ENCODE measurements at places on chromosomes 2 and 18. TPM values are rescaled to one million over a fixed set of nuclear protein-coding genes. Genes with fewer than 3 reads are reported as not detected.

Gene CGREF1
- total RNA-seq, result 13.5 TPM

Gene EVX2
- not detected for total RNA-seq

Gene NGEF
- total RNA-seq, result not detected

Gene PCARE
- not detected for total RNA-seq

Gene GRB14
- total RNA-seq, result 2.4 TPM

Gene FZD7
- total RNA-seq, result 63.1 TPM

Gene NTSR2
- total RNA-seq, result not detected

Gene ACMSD
- total RNA-seq, result not detected

Gene LYPD6
- total RNA-seq, result 0.82 TPM

Gene TRPM8
- total RNA-seq, result 0.15 TPM

Gene PAX8
- not detected for total RNA-seq

Gene NHEJ1
- total RNA-seq, result 12.7 TPM

Gene SNED1
- 2.9 TPM for total RNA-seq

Gene TMEM214
- total RNA-seq, result 107 TPM

Gene ESPNL
- 0.07 TPM for total RNA-seq

Gene MTCL1
- 43.9 TPM for total RNA-seq

Gene WIPF1
- total RNA-seq, result 61.8 TPM

Gene SLC9A4
- not detected for total RNA-seq

Gene COL5A2
- 1,927 TPM for total RNA-seq

Gene CXCR4
- not detected for total RNA-seq

Gene LRPPRC
- total RNA-seq, result 59.1 TPM

Gene ATP6V1B1
- 3.9 TPM for total RNA-seq

Gene PLA2R1
- 47.7 TPM for total RNA-seq

Gene LAMA1
- total RNA-seq, result 3.9 TPM

Gene TSHZ1
- 7.8 TPM for total RNA-seq

Gene ASB18
- total RNA-seq, result not detected

Gene FOXD4L1
- not detected for total RNA-seq

Gene TNFAIP6
- total RNA-seq, result 4.2 TPM

Gene BOLA3
- total RNA-seq, result 27.8 TPM

Gene RASGRP3
- 3.0 TPM for total RNA-seq

Gene REEP1
- 2.6 TPM for total RNA-seq

Gene RUFY4
- total RNA-seq, result not detected

Gene ABCB11
- not detected for total RNA-seq

Gene HMSD
- not detected for total RNA-seq

Gene CYP1B1
- total RNA-seq, result 135 TPM

Gene TMEM169
- total RNA-seq, result 2.0 TPM

Gene UPP2
- total RNA-seq, result 0.60 TPM

Gene CDH7
- not detected for total RNA-seq

Gene TMEM247
- total RNA-seq, result not detected

Gene TM4SF20
- total RNA-seq, result not detected

Gene SKOR2
- not detected for total RNA-seq

Gene CFAP65
- not detected for total RNA-seq

Gene LIMS2
- total RNA-seq, result 173 TPM

Gene HAAO
- 8.2 TPM for total RNA-seq

Gene RAMP1
- total RNA-seq, result 176 TPM
